ENCODE measurements at places on chromosomes 16 and 17. TPM values are rescaled to one million over a fixed set of nuclear protein-coding genes. Genes with fewer than 3 reads are reported as not detected.

The C16orf46 gene
- total RNA-seq, result not detected

DNA sequence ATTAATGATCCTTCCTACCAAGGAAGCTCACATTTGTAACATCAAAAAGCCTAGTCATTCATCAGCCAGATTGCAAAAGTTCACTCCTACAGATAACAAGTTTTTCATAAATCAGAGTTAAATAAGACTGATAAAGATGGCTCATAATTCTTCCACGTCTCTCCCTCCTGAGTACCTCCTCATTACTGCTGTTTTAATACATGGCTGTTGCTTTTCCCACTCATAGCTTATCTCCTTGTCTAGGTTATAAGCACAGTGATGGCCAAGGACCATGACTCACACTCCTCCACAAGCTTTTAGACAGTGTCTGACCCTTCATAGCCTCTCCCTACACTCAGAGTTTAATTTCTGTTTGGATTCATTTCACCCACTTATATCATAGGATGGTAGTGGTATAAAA, 100.9 kb upstream of the MON1B start:
- DNase-seq, result no peak

- no peak for DNase-seq
Observed at GRCh38 chr17:62824290-62825131, 16.4 kb upstream of the MARCHF10 start.

DNA sequence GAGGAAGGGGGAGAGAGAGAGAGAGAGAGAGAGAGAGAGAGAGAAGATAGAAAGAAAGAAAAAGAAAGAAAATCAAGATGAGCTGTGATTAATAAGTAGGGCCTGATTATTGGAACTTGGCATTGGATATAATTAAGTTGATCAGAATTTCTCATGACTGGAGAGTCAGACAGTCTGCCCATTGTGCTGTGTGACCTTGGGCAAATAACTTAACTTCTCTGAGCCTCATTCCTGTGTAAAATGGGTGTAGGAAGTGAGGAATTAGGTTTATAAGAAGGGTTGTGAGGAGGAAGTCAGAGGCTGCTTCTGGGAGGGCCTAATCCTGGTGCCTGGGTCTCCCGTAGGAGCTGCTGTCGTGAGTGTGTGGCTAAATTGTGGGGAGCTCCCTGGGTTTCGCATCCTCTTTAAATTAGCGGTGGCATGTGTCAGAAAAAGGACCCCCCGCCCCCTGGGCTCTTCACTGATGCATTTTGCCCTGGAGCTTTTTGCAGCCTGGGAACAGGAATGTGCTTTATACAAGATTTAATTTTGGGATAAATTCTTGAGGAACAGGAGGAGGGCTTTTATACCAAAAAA, 76.0 kb downstream of the CMIP start:
- DNase-seq, result no peak

DNA sequence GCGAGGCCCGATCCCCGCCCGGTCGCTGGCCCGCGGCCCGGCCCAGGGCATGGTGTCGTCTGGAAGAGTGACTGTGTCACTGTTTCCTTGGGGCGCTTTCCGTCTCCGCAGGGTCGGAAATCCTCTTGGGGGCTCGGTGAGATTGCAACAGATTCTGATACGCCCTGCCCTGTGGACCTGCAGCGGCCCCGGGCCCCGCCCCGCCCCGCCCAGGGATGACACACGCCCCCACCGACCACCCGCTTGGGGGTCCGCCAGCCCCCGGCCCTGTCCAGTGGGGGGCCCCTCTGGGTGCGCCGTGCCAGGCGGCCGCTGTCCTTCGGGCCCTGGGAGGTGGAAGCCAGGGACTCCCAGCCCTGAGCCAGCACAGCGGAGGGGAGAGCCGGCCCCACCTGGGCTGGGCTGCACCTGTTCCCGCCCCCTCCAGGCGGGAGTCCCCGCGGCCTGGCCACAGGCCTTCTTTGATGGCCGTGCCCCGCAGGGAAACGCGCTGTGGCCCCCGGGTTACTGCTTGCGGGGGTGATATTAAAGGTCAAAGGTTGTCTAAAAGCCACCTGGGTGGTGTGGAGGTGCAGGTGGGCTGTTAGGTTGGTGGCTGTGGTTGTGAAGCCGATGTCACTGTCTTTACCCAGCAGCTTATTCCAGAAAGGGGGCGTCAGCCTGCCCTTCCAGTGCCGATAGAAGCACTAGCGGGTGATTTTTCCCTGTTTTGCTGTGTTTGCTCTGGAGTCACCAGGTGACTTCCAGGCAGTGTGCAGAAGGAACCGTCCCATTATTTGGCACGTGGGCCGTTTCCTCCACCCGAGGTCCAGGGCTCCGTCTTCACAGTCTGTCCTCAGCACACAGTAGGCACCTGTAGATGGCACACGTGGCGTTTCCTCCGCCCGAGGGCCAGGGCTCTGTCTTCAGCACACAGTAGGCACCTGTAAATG, 752 bp downstream of the TBC1D24 start:
- DNase-seq, result no peak

DNA sequence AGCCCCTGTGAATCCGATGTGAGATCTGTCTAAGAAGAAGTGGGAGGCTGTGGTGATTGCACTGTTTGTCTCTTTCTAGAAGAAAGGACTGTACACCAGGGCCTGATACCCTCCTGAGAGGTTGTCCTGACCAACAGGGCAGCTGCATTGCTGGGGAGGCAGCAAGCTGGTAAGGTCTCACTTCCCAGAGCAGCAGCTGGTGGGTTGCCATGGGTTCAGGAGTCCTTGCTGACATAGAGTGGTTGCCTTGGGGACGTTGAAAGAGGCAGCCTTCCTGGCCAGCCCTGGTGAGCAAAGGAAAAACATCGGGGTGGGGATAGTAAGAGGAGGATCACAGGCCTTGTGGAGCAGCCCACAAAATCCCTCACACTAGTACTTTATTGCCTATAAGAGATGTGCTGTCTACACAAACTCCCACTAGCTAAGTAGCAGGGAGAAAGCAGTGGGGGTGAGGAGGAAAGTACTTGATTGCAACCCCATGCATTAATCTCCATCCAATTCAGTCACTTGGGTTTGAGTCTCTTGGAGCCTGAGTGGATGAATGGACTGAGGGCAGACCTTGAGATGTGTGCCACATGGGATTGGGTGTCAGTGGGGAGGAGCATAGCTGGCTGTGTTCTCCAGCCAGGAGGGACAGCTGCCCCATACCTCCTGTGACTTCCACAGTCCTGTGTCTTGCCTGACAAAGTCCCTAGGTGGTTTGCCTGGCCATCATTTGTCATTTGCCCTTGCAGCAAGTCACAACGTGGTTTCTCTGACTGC, 143.8 kb upstream of the RPL38 start:
- no peak for DNase-seq

GRCh38 chr17:48510761-48511604, 19.8 kb downstream of the HOXB1 start:
- DNase-seq, result no peak

- no peak for DNase-seq
Observed at GRCh38 chr16:57956924-57957672, 13.8 kb downstream of the CNGB1 start.

The CRHR1 gene
- total RNA-seq, result not detected

All from sigmoid colon (tissue), 7 donors.